NCI-H1105 (cell line): ENCODE measurements at places on chromosomes 5 and 9.
A peak's percentile ranks its signal among the peaks of the same experiment; 100 is the strongest.

DNA sequence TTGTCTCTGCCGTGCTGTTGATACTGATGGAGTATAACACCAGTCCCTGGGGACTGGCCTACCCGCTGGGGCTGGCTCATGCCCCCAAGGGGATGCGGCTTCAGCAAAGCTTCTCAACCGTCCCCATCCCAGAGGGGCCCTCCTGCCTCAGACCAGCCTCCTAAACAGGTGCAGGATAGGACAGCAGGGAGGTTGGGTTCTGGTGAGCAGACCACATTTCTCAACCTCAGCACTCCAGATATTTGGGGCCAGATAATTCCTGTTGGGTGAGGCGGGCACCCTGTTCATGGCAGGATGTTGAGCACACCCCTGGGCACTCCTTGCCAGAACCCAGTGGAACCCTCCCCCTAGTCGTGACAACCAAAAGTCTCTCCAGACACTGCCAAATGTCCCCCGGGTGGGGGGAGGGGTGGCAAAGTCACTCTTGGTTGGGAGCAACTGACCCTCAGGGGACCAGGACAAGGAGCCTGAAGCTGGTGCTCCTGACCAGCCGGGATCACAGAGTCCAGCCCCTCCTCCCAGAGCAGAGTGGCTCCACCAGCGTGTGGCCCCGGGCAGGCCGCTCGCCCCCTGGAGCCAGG lies 107.8 kb downstream of the ZNF354C start:
- no peak for DNase-seq

DNA sequence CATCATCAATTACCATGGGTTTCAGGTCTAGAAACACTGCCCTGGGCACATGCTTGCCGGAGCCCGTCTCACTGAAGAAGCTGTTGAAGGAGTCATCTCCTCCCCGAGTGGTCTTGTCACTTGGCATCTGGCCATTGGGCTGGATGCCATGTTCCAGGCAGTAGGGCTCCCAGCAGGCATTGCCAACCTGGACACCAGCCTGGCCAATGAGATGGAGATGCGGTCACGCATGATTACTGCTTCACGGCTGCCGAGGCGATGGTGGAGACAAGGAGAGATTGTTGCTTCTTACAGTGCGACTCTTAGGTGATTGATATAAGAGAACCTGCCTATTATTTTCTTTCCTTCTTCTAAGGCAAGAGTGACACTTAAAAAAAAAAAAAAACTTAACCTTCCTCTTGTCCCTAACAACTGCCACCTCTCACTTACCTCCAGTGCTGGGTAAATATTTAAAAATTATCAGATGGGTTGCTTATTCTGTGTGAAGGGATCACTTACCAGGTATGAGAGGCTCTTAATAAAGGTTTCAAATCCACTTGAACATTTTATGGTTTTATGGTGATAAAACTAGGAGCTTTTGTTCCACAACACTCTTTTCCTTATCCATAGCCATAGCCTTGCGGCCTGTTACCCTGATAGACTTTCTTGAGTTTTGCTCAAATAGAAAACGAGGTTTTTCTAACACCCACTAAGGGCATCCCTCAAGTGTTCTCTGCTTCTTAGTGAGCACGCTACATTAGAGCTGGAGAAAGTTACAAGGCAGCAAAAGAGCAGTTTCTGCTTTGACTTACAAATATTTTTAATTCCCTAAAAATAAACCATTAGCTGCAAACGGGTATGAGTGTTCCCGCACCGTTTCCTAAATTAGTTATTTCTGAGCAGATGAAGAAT lies 41.2 kb downstream of the NIM1K start:
- DNase-seq = peak; percentile 71

GRCh38 chr5:143610946-143611345 lies 201.0 kb upstream of the HMHB1 start:
- no peak for DNase-seq

- no peak for DNase-seq
These were observed 13.4 kb upstream of the TCOF1 start for GRCh38 chr5:150343994-150344631.

- no peak for DNase-seq
These were observed 249.4 kb downstream of the ADAMTSL1 start for GRCh38 chr9:18723366-18723765.

DNA sequence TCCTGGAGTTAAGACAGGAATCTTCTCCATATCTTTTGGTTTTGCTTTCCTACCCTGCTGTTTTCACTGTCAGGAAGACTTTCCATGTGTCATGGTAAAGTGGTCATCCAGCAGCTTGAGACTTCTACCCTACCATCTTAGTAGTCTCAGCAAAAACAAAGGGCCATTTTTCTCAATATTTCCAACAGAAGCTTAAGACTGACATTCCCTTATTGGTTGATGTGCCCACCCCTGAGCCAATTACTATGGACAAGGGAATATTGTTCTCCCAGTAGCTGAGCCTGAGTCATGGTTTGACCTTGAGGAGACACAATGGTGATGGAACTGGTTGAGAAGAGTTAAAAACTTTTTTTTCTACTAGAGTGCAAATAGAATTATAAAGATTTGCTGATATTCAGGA lies 105.6 kb downstream of the CSNK1G3 start:
- no peak for DNase-seq

DNA sequence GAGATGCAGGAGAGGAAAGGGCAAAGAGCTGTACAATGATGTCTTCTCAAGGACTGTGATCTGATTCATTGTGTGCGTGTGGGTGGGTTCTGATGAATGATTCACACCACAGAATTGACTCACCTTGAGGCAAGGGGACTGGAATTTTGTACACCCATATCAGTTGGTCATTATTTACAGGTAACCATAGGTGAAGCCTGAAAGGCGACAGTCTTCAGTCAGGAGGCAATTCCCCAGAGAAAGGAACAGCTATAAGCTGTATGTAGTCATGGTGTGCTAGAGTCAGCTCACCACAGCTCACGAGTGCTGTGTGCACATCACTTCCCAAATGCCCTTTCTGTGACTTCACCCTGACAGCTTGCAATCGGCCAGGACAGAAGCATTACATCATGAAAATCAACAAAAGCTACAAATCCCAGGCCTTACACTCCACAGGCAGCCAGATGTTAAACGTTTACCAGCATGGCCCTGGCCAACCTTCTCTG lies 87.6 kb upstream of the RPS23 start:
- DNase-seq = no peak

DNA sequence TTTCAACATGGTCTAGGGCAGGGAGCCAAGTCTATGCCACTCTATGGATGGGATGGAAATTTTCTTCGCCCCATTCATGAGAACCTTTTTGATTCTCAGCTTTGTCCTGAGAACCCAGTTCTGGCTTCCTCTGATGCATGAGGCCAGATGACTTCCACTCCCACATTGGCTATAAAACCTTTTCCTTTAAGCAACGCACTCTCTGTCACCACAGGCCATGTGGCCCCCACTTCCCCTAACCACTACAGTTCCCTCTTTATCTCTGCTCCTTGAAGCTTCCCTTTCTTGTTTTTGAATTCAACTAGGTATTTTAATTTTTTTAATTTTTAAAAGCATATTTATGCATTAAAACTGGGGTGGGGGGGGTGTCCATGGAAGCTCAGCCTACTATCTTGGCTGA lies 401.3 kb downstream of the ENC1 start:
- DNase-seq = no peak

DNA sequence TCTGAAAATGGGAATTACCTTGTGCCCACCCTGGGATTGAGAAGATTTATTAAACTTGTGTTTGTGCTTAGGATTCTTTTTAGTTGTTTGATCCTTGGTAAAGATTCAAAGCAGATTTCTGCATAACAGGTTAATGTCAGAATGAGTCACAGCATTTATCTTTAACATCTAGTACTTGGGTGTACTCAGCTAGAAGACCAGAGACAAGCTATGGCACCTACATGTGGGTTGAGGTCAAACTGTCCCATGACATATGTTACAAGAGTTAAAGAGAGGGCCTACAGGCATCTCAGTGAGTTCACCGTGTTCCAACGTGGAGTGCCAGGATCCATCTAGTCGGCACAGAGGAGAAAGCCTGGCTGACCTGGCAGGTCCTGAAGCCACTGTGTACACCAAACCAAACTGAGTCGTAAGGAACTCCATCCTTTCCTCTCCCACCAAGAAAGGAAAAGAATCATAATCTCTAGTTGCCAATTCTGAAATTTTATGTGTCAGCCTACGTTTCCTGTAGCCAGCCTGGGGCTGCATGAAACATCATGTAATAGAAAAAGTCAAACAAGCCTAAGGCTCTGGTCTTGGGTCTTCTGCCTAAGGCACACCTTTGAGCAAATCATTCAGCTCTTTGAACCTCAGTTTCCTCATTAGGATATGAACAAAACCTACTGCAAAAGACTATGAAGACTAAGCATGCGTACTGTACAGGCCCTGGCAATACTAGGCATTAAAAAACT lies 73.7 kb downstream of the RCL1 start:
- no peak for DNase-seq

- DNase-seq = no peak
These were observed 41.7 kb downstream of the PALM2AKAP2 start for GRCh38 chr9:109821711-109822110.

GRCh38 chr5:143964919-143965318 lies 153.0 kb downstream of the HMHB1 start:
- no peak for DNase-seq

DNA sequence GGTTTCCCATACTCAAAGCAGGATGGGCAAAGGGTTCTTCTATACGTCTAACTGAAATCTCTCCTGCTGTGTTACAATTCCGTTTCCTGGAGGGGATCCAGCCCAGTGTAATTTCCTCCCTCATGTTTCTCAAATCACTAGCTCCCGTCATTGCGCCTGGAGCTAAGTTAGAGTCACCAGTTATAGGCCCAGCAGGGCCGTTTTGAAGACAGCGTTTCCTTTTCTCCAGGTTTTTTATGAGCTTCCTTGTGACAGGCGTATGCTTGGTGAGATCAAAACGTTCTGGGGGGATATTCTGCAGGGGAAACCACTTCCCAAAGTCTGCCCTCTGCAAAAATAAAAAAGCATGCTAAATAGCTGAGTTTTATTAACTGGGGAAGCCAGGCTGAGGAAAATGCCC lies 53.0 kb upstream of the WWC1 start:
- no peak for DNase-seq

- no peak for DNase-seq
These were observed 9.4 kb downstream of the G3BP1 start for GRCh38 chr5:151781201-151781600.

DNA sequence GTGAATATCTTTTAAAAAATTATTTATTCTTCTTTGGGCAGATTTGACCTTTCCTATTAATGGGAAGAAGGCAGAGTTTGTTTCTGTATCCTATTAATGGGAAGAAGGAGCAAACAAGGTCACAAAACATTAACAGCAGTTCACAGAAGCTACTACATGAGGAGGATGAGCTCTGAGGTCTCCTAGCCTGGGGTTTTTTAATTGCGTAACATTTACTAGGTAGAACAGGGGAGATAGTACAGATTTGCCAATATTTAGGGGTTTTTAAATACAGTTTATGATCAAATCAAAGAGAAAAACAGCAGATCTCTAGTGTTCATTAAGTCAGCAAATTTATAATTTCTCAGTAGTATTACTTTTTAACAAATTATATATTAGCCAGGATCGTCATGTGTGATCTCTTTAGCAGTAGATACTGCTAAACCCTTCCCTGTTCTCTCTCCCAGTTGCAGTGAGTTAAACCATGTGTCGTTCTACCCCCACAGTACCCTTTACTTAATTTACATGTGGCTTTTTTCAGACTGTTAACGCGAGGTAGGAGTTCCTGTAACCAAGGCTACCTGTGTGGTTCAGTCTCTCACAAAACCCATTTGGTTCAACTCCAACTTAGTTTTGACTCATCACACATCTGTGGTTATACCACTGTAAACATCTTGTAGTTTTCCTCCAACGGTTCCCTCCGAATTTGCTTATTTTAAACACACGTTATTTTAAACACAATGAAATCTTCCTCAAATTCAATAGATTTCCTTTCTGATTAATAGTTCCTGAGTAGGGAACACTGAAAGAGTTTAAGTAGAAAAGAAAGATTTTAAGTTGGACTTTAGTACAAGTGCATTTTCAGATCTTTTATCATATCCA lies 13.3 kb downstream of the SLC25A46 start:
- DNase-seq = no peak

DNA sequence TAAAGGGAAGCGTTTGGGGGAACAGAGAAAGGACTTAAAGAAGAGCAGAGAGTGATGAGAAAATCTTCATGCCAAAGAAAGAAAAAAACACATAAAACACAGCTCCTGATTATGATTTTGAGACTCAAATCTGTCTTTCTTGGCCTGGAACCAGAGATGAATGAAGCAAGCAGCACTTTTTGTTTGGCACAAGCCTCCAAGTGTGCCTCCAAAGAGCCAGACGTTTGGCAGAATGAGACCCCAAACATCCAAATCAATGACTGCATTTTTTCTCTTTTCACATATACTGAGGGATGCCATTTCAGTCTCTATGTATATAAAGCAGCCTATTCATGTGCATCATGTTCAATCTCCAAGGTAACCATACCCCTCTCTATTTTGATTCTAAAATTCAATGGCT lies 424.2 kb downstream of the TUSC1 start:
- DNase-seq = no peak

DNA sequence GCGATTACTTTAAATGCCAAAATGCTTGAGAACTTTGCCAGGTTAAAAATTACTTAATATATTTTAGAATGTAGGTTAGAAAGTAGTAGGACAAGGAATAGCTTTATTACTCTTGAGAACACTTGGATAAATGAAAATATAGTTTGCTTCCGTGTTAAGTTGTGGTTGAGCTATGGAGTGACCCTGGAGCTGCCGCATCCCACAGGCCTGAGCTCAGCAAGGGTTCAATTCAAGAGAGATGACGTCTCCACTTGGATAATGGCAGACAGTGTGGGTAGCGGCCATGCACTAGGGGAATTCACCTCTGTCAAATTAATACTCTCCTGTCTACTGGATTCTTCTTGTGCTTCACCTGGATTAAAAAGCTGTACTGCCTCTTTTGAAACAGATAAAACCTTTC lies 105.0 kb downstream of the GAPVD1 start:
- no peak for DNase-seq

GRCh38 chr5:169653091-169653490 lies 16.0 kb downstream of the DOCK2 start:
- no peak for DNase-seq

GRCh38 chr5:116441223-116441622 lies 133.4 kb downstream of the SEMA6A start:
- DNase-seq = peak; percentile 34

DNA sequence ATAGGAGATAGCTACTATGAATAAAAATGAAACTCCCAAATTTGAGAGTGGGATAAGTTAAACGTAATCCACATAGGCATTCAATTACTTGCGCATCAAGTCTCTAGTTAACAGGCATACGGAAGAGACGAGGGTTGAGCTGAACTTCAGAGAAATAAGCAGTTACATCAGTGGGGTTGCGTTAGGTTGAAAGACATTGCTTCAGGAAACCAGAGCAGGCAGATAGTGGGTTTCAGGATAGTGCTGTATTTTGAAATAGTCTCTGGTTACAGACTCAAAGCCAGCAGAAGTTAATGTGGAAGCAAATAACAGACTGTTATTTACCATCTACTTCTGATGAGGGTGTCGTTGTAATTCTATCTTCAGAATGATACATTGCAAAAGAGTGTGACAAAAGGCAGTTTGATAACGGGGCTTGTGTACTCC lies 533.4 kb downstream of the PDE4D start:
- no peak for DNase-seq

GRCh38 chr5:138466125-138466899 lies 1.0 kb downstream of the EGR1 start:
- DNase-seq = no peak

- DNase-seq = no peak
These were observed 29.3 kb upstream of the UNC5A start for GRCh38 chr5:176781054-176781375.

GRCh38 chr5:2155556-2155955 lies 272.8 kb upstream of the IRX4 start:
- DNase-seq = no peak
